Cerebellum (tissue), 4 donors: ENCODE measurements at places on chromosomes 4 and X.

GRCh38 chrX:39850630-39851152 is 247.1 kb downstream of the BCOR start:
- no peak for DNase-seq

- DNase-seq: no peak
Observed at GRCh38 chr4:20192736-20193135, 59.0 kb upstream of the SLIT2 start.

DNA sequence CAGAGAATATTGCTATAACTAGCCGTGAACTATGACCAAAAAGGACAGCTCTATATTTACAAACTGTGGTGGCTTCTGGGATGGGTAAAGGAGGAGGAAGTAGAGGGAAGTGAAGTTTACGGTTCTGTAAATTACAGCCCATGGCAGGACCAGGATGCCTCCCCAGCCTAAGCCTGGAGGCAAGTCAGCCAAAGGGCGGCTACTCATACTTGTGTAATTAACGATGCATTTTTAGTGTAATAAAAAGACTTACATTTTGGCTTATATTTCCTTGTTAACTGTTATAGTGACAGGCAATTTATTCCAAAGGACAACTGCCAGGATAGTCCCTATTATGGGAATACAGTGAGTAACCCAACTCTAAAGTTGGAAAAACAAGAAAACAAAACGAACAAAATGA is 139.9 kb upstream of the OTUD4 start:
- DNase-seq: no peak

- DNase-seq: no peak
Observed at GRCh38 chr4:13601048-13601447, 26.5 kb downstream of the BOD1L1 start.

- DNase-seq: no peak
Observed at GRCh38 chr4:1569461-1570151, 114.5 kb downstream of the FAM53A start.

DNA sequence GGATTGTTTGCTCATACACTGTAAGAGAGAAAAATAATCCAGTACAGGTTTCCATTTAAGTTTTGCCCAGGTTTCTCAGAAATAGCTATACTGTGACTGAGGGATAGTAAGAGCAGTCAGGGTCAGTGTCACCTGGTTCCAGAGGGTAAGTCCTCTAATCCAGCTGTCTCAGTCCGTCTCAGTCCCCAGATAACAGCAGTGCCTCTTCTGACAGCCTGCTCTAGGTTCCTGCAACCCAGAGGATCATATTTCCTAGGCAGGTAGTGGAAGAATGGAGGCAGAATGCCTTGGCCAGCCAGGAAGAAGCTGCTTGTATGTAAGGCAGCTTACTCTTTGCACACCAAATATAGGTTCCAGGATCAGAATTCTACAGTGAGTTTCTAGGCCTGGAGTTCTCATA is 22.6 kb upstream of the GNRHR start:
- no peak for DNase-seq

DNA sequence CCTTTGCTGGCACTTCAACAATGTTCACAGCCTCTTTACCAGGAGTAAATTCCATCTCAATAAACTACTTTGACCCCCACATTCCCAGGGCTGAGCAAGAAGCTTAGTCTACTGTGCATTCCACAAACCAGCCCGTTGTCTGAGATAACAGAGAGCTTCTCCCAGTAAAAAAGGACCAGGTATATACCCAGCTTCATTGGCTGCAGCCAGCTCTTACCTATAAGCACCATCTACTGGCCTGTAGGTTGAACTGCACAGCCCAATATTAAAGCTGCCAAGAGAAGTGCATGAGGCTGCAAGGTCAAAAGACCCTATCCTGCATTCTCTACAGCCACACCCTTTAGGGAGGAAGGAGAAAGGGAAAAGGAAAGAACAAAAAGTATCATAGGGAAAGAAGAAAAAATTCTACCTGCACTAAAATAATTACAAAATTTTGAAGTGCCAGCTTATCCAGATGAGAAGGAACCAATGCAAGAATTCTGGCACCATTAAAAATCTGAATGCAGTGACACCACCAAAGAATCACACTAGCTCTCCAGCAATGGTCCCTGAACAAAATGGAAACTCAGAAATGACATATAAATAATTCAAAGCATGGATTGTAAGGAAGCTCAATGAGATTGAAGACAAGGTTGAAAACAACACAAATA is 45.7 kb upstream of the INTU start:
- DNase-seq: no peak

- DNase-seq: no peak
Observed at GRCh38 chrX:154040307-154040756, 20.6 kb upstream of the IRAK1 start.

- no peak for DNase-seq
Observed at GRCh38 chrX:63327788-63328187, 23.3 kb downstream of the SPIN4 start.

DNA sequence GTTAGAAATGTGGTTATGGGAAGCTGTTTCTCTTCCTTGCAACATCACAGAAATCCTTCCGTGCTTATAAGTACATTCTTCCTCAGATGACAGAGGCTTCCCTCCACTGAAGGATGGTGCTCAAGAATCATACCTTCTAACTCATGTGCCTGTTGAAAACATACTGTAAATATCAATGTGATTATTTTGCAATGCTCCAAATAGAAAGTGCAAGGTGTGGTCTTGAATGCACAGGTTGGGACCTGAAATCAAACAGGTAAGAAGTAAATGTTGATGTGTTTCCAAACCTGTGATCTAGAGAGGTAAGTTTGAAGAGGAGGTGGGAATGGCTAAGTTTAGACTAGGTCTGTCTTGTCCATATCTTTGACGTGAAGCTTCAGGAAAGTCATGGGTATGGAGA is 87.7 kb downstream of the ZNF518B start:
- no peak for DNase-seq

GRCh38 chr4:2624782-2625530 is 88.5 kb downstream of the FAM193A start:
- DNase-seq: no peak

DNA sequence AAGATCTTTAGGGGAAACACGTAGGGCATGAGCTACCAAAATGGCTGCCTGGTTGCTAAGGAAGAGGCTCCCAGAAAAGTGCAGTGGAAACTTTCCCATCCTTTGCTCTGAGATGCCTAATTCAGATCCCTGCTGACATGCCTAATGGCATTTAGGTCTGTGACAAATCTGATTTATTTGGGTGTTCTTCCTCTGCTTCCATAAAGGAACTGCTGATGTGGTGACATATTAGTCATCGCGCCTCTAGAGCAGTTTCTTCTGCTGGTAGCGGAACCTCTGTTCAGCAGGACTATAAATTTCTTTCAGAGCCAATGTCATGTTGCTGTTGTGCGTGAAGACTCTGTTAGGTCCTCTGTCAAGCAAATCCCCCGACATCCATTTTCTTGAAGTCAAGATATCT is 310.0 kb downstream of the PDHA2 start:
- DNase-seq: no peak

GRCh38 chrX:37653397-37654085 is 32.0 kb upstream of the XK start:
- no peak for DNase-seq

- peak; percentile 9 for DNase-seq
Observed at GRCh38 chrX:103309860-103310554, 783 bp downstream of the BEX2 start.

DNA sequence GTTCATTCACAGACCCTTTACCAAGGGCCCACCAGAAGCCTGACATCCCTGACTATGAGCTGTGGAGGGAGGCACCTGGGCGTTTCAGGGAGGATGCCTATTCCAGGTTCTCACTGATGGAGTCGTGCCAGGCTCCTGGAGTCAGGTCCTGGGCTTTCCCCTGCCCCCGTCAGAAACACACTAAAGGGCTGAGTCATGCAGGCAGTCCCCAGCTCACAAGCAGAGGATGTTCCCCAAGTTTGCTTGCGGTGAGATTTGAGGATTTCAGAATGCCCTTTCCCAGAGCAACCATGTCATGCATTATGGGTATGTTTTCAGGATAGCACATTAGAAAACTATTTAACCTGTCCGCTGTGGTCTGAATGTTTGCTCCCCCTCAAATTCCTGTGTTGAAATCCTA is 45.2 kb downstream of the FHDC1 start:
- DNase-seq: no peak

DNA sequence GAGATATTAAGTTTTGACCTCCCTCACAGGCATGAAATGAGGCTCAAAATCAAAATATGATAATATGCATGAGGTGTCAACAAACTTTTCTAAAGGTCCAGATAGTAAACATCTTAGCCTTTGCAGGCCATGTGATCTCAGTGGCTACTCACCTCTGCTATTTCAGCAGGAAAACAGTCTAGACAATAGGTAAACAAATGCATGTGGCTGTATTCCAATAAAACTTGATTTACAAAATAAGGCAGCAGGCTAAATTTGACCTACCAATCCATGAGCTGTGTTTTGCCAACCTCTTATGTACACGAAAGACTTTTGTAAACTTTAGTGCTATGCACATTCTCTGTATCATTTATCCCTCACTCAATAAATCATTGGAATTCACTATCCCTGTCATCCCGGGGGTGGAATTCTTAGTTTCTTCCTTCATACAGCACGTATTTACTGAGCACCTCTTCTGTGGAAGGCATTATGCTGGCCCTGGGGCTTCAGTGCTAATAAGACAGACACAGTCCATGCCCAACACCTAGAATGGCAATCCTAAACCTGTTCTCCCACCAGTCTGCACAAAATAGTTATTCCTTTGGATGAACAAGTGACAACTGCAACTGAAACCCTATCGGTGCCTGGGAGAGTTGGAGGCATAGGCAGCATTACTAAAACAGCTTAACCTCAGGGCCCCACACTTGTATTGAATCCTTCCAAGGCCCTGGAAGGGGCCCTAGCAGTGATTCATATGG is 19.9 kb downstream of the MAGEB17 start:
- DNase-seq: no peak

GRCh38 chrX:67351411-67351810 is 192.4 kb upstream of the AR start:
- no peak for DNase-seq

DNA sequence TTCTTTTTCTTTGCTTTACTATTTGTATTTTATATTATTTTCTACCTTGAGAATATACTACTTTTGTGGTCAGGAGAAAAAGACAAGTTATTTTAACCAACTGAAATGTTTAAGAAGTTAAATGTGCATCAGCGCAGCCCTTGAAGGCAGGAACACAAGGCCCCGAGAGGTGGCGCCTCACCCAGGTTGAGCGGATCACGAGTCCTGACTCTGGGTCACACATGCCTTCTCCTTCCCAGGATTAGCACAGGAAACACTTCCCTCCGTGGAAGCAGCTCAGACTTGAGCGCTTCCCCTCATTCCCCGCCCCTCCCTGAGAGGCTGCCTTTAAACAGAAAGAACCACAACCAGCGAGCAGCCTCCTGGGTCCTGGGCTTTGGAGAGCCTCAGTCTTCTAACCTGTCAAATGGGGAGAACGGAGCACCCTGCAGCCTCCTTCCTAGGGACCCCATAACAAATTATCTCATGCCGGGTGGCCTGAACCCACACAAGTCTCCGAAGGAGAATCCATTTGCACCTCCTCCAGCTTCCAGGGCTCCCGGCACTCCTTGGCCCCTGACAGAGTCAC is 217.6 kb downstream of the AFAP1 start:
- DNase-seq: no peak
